ENCODE measurements at places on chromosomes 11 and 22. TPM values are rescaled to one million over a fixed set of nuclear protein-coding genes. Genes with fewer than 3 reads are reported as not detected.

The SNAP29 gene
- total RNA-seq: 19.7 TPM

The SPINDOC gene
- 48.2 TPM for total RNA-seq

The YWHAH gene
- 118 TPM for total RNA-seq

The TMPRSS4 gene
- total RNA-seq: 0.07 TPM

The P2RY2 gene
- total RNA-seq: 11.5 TPM

The PDGFB gene
- total RNA-seq: 2.9 TPM

The SMTNL1 gene
- total RNA-seq: not detected

The RBMXL2 gene
- total RNA-seq: not detected

The MMP13 gene
- not detected for total RNA-seq

The C22orf15 gene
- total RNA-seq: not detected

The MS4A10 gene
- not detected for total RNA-seq

The DLG2 gene
- 0.27 TPM for total RNA-seq

The C1QTNF5 gene
- 0.08 TPM for total RNA-seq

The LSP1 gene
- 2.0 TPM for total RNA-seq

The TSPAN4 gene
- 171 TPM for total RNA-seq

The TUBA8 gene
- 0.63 TPM for total RNA-seq

The ANO9 gene
- total RNA-seq: 0.67 TPM

The TEX12 gene
- total RNA-seq: not detected

The MS4A3 gene
- total RNA-seq: not detected

The TECTA gene
- 0.12 TPM for total RNA-seq

The RAPSN gene
- total RNA-seq: 0.32 TPM

The XBP1 gene
- total RNA-seq: 54.7 TPM

The RIMBP3C gene
- 0.28 TPM for total RNA-seq

The GRAMD1B gene
- 20.1 TPM for total RNA-seq

The POU2AF2 gene
- total RNA-seq: not detected

The KCNQ1 gene
- 0.75 TPM for total RNA-seq

The CABP7 gene
- total RNA-seq: 0.21 TPM

The MRGPRE gene
- 0.11 TPM for total RNA-seq

The ALDH3B1 gene
- total RNA-seq: 145 TPM

The C11orf42 gene
- total RNA-seq: not detected

The PAX6 gene
- 1.0 TPM for total RNA-seq

The SSTR3 gene
- total RNA-seq: not detected

The FAM168A gene
- total RNA-seq: 11.6 TPM

The CCDC116 gene
- total RNA-seq: 0.06 TPM

The KIF18A gene
- 13.0 TPM for total RNA-seq

The DCHS1 gene
- total RNA-seq: 0.15 TPM

The JAML gene
- total RNA-seq: not detected

The FERMT3 gene
- 0.82 TPM for total RNA-seq

The PYGM gene
- 0.69 TPM for total RNA-seq

The SCO2 gene
- 5.7 TPM for total RNA-seq

The OR51B5 gene
- total RNA-seq: not detected

The ZP1 gene
- 0.25 TPM for total RNA-seq

The FAM111B gene
- 8.0 TPM for total RNA-seq

The GPHA2 gene
- total RNA-seq: not detected

The PDE2A gene
- total RNA-seq: 2.1 TPM

The SMIM35 gene
- total RNA-seq: not detected

The TMEM80 gene
- 10.0 TPM for total RNA-seq

The C11orf91 gene
- 1.5 TPM for total RNA-seq

The MAPK8IP1 gene
- 6.6 TPM for total RNA-seq

The CRYBB1 gene
- not detected for total RNA-seq

The LDLRAD3 gene
- total RNA-seq: 25.8 TPM

The PAMR1 gene
- total RNA-seq: not detected

The GDPD4 gene
- not detected for total RNA-seq

The HSPB2 gene
- 0.09 TPM for total RNA-seq

The CCDC15 gene
- 0.89 TPM for total RNA-seq

The NXPE2 gene
- not detected for total RNA-seq

Measured in A549 treated with dexamethasone at 1 μM for 4 hours (cell line).